ENCODE measurements at places on chromosomes 2 and 18. TPM values are rescaled to one million over a fixed set of nuclear protein-coding genes. Genes with fewer than 3 reads are reported as not detected.

The SH3RF3 gene
- 0.61 TPM for total RNA-seq

The SP110 gene
- total RNA-seq: 92.7 TPM

- H3K27ac ChIP-seq: no peak overlapping the region
- no peaks in the 10 kb centered on the region for H3K36me3 ChIP-seq
- no peak for DNase-seq
- H3K27me3 ChIP-seq: no peaks in the 10 kb centered on the region
Observed at GRCh38 chr2:168210216-168210894, 37.0 kb downstream of the STK39 start.

The SAG gene
- 0.33 TPM for total RNA-seq

DNA sequence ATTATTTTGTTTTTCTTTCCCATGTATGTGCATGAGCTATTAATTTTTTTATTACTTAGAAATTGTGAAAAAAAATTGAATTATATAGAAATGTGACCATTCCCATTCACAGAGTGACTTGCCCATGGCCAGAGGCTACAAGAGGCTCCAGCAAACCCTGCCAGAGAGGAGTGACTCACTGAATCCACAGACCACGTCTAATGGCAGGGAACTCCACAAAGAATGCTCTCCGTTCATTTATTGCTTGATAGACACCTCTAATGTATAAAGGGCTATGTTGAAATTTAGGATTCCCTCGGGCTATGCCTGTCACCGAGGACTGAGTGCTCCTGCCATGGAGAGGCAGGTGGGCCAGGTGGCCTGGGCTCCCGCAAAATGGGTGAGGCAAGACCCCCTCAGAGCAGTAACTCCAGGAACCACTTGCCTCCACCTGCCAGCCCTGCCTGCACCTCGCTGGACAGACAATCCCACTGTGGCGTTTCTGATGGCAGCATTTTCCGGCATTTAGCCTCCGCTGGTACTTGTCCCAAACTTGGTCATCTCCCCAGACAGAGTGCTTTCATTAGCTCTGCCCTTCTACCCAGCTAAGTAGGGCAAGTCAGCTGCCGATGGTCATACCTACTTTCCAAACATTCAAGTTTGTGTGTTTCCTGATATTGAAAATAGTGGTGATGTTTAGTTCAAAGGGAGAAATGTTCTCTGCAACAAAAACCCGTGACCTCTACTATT, 200.3 kb downstream of the PRKCE start:
- no peaks in the 10 kb centered on the region for H3K27me3 ChIP-seq
- no peak overlapping the region for H3K27ac ChIP-seq
- no peaks in the 10 kb centered on the region for H3K4me1 ChIP-seq
- no peaks in the 10 kb centered on the region for H3K36me3 ChIP-seq
- H3K4me3 ChIP-seq: no peak overlapping the region
- no peak for DNase-seq

The TOGARAM2 gene
- 25.9 TPM for total RNA-seq

The IKZF2 gene
- 74.4 TPM for total RNA-seq

The KCNJ3 gene
- not detected for total RNA-seq

GRCh38 chr2:10932345-10933151, 20.8 kb downstream of the KCNF1 start:
- no peaks in the 10 kb centered on the region for H3K36me3 ChIP-seq
- H3K4me1 ChIP-seq: no peaks in the 10 kb centered on the region
- no peak for DNase-seq
- H3K27ac ChIP-seq: no peak overlapping the region

- H3K4me1 ChIP-seq: no peaks in the 10 kb centered on the region
- H3K36me3 ChIP-seq: no peaks in the 10 kb centered on the region
- no peak for DNase-seq
- H3K27me3 ChIP-seq: no peaks in the 10 kb centered on the region
- H3K27ac ChIP-seq: no peak overlapping the region
Observed at GRCh38 chr2:138440759-138441158, 60.8 kb upstream of the SPOPL start.

- no peak overlapping the region for H3K4me3 ChIP-seq
- no peaks in the 10 kb centered on the region for H3K4me1 ChIP-seq
- no peak for DNase-seq
- peaks cover 33% of the 10 kb centered on the region for H3K36me3 ChIP-seq
Observed at GRCh38 chr2:46578961-46579360, 99.6 kb downstream of the TMEM247 start.

DNA sequence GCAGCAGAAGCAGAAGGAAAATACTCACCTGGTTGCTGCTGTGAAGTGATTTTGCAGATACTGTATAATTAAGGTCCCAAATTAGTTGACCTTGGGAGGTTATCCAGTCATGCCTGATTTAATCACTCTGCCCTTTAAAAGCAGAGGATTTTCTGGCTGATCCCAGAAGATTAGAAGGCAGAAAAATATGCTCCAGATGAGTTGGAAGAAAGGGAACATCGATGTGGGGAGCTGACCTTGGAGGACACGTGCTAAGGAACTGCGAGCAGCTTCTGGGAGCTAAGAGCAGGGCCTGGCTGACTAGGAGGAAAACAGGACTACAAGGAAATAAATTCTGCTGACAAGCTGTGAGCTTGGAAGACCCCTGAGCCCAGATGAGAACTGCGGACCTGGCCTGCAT, 13.3 kb upstream of the DYM start:
- H3K4me1 ChIP-seq: peaks cover 4% of the 10 kb centered on the region
- no peak overlapping the region for H3K27ac ChIP-seq
- peaks cover 2% of the 10 kb centered on the region for H3K36me3 ChIP-seq
- peaks cover 4% of the 10 kb centered on the region for H3K27me3 ChIP-seq
- H3K4me3 ChIP-seq: no peak overlapping the region

GRCh38 chr2:204824751-204825453, 279.6 kb downstream of the PARD3B start:
- H3K27me3 ChIP-seq: no peaks in the 10 kb centered on the region
- no peak overlapping the region for H3K4me3 ChIP-seq
- DNase-seq: no peak
- H3K36me3 ChIP-seq: no peaks in the 10 kb centered on the region

The LINC00305 gene
- total RNA-seq: not detected

The EFEMP1 gene
- total RNA-seq: not detected

The OR6B2 gene
- total RNA-seq: not detected

- no peak for DNase-seq
- no peaks in the 10 kb centered on the region for H3K27me3 ChIP-seq
- no peak overlapping the region for H3K4me3 ChIP-seq
- H3K27ac ChIP-seq: no peak overlapping the region
- no peaks in the 10 kb centered on the region for H3K4me1 ChIP-seq
- H3K36me3 ChIP-seq: no peaks in the 10 kb centered on the region
Observed at GRCh38 chr2:239728751-239729150, 296.4 kb downstream of the NDUFA10 start.

The CXXC1 gene
- 146 TPM for total RNA-seq

The CHMP1B gene
- 110 TPM for total RNA-seq

The CNTNAP5 gene
- not detected for total RNA-seq

DNA sequence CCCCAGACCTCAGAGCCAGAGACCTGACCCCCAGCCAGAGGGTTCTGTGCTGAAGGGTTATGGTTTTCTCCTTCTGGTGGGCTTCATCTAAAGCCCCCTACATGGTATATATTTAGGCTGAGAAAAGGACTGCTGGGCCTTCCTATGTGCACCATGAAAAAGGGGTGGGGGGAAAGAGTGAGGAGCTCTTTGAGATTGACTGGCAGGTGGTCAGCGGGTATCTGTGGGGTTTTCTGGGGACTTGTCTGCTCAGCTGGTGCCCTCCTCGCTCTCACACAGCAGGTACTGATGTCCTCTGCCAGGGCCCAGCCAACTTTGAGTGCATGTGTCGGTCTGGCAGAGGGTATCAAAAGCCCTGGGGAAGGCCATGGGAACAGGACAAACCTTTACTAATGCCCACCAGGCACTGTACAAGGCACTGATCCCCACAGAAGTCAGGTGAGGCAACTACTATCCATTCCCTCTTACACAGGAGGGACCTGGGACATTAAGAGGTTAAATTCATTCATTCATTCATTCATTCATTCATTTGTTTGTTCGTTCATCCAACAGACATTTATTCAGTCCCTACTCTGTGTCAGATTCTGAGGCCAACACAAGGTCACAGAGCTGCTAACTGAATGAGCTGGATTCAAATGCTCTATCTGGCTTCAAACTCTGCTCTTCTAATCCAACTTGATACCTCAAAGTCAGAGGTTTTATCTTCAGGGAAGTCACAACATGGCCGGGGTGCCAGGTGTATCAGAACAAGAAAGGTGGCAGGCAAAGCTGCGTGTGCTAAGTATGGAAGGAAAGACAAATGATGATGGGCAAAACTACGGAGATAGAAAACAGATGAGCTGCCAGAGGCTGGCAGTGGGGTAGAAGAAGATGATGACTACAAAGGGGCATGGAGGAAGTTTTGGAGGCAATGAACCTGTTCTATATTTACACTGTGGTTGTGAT, 44.6 kb downstream of the REEP1 start:
- H3K4me1 ChIP-seq: no peaks in the 10 kb centered on the region
- no peak overlapping the region for H3K27ac ChIP-seq
- DNase-seq: no peak
- no peak overlapping the region for H3K4me3 ChIP-seq
- no peaks in the 10 kb centered on the region for H3K27me3 ChIP-seq

DNA sequence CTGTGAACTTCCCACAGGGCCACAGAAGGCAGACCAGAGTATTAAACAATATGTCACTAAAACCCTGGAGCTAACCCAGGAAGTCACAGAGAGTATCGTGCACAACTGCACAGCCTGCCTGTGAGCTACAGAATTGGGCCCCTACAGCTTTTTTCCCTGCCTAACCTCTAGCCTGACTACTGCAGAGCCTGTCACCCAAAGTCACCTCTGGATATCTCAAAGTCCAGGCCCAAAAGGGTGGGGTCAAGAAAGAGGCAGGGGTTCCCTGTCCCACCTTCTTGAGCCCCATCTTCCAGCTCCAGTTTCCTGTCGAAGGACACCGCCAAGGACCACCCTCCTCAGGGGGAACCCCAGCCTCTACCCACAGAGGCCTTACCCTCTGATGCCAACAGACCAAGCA, 13.5 kb downstream of the GAD1 start:
- no peaks in the 10 kb centered on the region for H3K4me1 ChIP-seq
- DNase-seq: no peak
- H3K27ac ChIP-seq: no peak overlapping the region
- no peaks in the 10 kb centered on the region for H3K36me3 ChIP-seq
- H3K27me3 ChIP-seq: peaks cover 3% of the 10 kb centered on the region

The GKN2 gene
- not detected for total RNA-seq

The MOB1A gene
- total RNA-seq: 239 TPM

The CNRIP1 gene
- total RNA-seq: not detected

GRCh38 chr2:149387411-149387810, 57.0 kb downstream of the LYPD6 start:
- no peak overlapping the region for H3K27ac ChIP-seq
- H3K36me3 ChIP-seq: no peaks in the 10 kb centered on the region
- no peaks in the 10 kb centered on the region for H3K27me3 ChIP-seq
- no peak for DNase-seq
- H3K4me1 ChIP-seq: no peaks in the 10 kb centered on the region

GRCh38 chr18:27164905-27165304, 20.2 kb downstream of the CHST9 start:
- H3K4me3 ChIP-seq: no peak overlapping the region
- H3K36me3 ChIP-seq: no peaks in the 10 kb centered on the region
- no peak for DNase-seq
- H3K27me3 ChIP-seq: no peaks in the 10 kb centered on the region
- no peak overlapping the region for H3K27ac ChIP-seq
- H3K4me1 ChIP-seq: no peaks in the 10 kb centered on the region

The DTNA gene
- 0.33 TPM for total RNA-seq

The HNMT gene
- 2.1 TPM for total RNA-seq

GRCh38 chr2:18404708-18405107, 155.7 kb downstream of the RDH14 start:
- no peak overlapping the region for H3K4me3 ChIP-seq
- H3K36me3 ChIP-seq: no peaks in the 10 kb centered on the region
- no peaks in the 10 kb centered on the region for H3K4me1 ChIP-seq
- no peak overlapping the region for H3K27ac ChIP-seq
- DNase-seq: no peak

DNA sequence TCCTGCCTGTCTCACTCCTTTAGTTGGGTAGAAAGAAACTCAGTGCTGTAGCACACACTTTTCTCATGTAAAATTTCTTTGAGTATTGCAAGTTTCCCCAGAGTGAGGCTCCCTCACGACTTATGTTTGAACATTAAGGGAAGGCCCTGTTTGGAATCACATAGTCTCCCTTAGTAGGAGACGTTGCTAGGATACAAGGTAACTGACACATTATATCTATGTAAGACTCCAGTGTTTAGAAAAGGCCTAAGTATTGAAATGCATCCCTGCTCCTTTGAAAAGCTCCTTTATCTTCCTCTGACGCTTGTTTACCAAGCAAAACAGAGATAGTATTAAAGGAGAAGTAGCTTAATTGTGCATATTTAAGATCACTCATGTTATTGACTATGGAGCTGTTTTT, 248.2 kb downstream of the PHLPP1 start:
- no peak for DNase-seq
- H3K4me3 ChIP-seq: no peak overlapping the region
- H3K36me3 ChIP-seq: peaks cover 6% of the 10 kb centered on the region
- H3K4me1 ChIP-seq: no peaks in the 10 kb centered on the region

The CXCR4 gene
- 741 TPM for total RNA-seq

The CCNT2 gene
- 93.1 TPM for total RNA-seq

The NGEF gene
- not detected for total RNA-seq

GRCh38 chr18:52163478-52163877, 176.5 kb upstream of the DCC start:
- no peaks in the 10 kb centered on the region for H3K36me3 ChIP-seq
- H3K4me1 ChIP-seq: no peaks in the 10 kb centered on the region
- DNase-seq: no peak
- no peak overlapping the region for H3K4me3 ChIP-seq
- H3K27ac ChIP-seq: no peak overlapping the region
- H3K27me3 ChIP-seq: no peaks in the 10 kb centered on the region

DNA sequence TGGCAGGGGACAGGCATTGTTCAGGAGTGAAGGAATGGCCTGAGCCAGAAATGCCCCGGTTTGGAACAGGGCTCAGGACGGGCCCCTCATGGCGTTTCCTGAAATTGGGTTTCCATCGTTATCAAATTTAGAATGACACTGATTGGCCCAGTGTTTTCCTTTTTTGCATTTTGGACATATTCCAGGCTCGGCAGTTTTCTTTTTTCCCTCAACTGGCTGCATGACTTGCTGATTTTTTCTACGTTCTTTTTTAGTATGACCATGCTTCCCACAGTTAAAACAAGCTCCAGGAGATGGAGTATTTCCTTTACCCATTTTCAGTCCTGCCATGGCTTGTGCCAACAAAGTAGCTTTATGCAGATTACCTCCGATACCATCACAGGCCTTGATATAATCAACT, 20.4 kb upstream of the LYG2 start:
- H3K36me3 ChIP-seq: no peaks in the 10 kb centered on the region
- no peak for DNase-seq

GRCh38 chr2:112185131-112185530, 46.9 kb downstream of the FBLN7 start:
- H3K27me3 ChIP-seq: peaks cover 3% of the 10 kb centered on the region
- no peak overlapping the region for H3K4me3 ChIP-seq
- no peaks in the 10 kb centered on the region for H3K36me3 ChIP-seq
- H3K27ac ChIP-seq: no peak overlapping the region
- H3K4me1 ChIP-seq: peaks cover 15% of the 10 kb centered on the region

All from natural killer cell (primary cell).